Stimulated activated CD8-positive, alpha-beta memory T cell treated with anti-CD3 and anti-CD28 coated beads, Interleukin-7, amount 100 ng/mL, for 1 hour (primary cell): ENCODE measurements at places on chromosomes 16 and 17.

DNA sequence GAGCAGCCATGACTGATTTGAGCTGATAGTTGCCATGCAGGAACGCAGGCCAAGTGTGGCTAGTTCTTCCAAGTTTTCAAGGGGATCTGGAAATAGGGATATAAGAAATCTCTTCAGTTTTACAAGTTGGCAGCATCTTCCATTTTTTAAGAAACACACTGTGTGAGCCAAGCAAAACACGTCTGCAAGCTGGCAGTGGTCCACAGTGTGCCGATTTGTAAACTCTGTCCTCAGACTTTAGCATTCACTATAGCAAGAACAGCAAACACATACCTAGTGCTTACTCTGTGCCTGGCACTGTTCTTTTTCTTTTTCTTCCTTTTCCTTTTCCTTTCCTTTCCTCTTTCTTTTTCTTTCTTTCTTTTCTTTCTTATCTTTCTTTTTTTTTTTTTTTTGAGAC, 2.9 kb downstream of the ORAI3 start:
- DNase-seq: no peak

DNA sequence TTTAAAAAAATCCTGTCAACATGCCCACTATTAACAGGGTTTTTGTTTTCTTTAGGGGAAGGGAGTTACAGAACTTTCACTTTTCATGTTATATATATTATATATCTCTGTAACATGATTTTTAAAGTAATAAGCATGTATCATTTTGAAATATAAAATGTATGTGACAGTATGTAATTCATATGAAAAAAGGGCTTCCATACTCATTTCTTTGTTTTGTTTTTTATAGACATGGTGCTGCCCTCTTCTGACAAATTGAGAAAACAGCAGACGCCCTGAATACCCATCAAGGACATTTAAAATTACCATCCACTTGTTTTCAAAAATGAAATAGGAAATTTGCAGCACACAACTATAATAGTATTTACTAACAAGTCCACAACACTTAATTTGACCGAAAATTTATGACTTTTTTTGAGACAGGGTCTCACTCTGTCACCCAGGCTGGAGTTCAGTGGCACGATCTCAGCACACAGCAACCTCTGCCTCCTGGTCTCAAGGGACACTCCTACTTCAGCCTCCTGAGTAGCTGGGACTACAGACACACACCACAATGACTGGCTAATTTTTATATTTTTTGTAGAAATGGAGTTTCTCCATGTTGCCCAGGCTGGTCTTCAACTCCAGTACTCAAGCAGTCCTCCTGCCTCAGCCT, 30.4 kb downstream of the CFDP1 start:
- no peak for DNase-seq

DNA sequence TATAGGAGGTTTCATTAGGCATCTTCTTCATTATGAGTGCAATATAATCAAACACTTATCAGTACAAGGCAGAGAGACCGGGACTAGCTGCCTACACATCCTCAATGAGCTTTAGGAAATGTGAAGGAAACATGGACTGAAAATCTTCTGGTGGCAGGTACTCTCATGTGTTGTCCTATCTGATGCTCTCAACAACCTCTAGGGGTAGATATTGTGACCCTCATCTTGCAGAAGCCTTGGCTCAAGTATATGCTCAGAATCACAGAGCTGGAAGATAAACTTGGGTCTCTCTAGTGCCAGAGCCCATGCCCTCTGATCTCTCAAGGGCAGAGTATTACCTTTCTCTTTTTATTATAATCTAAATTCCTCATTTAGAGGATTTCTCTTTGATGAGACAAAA, 181.6 kb upstream of the C17orf78 start:
- DNase-seq: no peak

- no peak for DNase-seq
These were observed 9.9 kb downstream of the TSPOAP1 start for GRCh38 chr17:58318627-58319172.

DNA sequence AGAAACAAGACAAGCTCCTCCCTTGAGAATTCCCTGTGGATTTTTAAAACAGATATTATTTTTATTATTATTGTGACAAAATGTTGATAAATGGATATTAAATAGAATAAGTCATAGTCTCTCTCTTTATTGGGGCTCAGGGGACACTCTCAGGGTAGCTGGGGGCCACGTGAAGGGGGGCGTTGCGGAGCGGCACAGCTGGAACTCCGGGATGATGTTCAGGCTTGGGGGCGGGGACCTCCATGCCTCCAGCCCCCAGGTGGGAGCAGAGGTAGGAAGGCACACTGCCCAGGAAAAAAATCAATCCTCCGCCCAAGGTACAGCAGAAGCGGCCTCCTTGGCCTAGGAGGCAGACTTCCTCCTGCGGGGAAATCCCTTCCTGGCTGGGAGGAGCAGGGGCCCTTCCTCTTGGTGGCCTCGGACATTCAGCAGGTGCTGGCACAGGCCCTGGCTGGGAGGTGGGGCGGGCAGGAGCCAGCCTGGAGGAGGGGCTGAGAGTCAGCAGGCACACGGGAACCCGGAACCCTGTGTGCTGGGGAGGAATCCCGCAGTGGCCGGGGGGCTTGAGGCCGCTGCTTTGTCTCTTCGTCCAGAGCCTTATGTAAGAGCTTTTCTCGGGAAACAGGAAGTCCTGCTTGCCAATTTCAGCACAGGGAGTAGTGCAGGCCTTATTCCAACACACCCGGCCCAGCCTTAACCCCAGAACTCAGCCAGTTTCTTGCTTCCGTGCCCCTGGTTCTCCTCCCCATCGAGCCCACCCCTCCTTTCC, 591 bp upstream of the TNFSF13 start:
- DNase-seq: no peak

DNA sequence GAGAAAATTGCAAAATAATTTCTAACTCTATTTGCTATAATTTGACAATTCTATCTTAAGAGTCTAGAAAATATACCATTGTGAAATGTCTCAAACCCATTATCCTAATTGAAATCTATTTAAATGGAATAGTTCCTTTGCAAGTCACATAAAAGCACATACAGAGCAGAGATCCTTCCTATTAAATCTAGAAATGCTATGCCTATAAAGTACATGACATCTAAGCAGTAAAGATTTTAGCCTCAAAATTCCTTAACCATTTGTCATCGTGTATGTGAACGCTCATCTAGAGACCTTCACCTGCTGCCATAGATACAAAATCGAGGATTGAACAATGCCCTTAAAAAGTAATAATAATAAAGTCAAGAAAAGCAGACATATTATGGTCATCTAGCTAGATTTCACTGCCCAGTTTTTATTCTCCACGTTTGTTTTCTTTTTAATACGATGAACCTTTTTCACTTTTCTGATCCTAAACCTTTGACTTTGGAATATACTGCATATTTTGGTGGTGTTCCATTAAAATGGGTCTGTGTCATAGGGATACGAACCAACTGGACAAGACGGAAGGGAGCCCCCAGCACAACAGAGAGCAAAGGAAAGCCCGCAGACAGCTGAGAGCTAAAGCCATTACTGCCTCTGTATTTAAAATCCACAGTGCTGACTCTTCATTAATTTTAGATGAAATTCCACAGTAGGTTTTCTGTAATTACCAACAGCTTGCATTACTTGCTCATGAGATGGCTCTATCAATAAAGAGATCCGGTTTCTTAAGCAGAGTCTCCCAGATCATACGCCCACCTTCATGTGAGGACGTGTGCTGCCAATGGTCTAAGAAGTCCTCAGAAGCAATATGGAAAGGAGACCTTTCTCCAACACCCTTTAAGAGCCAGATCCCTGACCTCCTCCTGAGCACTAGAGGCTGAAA, 17.6 kb downstream of the TEX2 start:
- no peak for DNase-seq

- DNase-seq: no peak
These were observed 22.3 kb upstream of the PABPN1L start for GRCh38 chr16:88888461-88889387.

- no peak for DNase-seq
These were observed 57.1 kb downstream of the ENGASE start for GRCh38 chr17:79131701-79132100.

DNA sequence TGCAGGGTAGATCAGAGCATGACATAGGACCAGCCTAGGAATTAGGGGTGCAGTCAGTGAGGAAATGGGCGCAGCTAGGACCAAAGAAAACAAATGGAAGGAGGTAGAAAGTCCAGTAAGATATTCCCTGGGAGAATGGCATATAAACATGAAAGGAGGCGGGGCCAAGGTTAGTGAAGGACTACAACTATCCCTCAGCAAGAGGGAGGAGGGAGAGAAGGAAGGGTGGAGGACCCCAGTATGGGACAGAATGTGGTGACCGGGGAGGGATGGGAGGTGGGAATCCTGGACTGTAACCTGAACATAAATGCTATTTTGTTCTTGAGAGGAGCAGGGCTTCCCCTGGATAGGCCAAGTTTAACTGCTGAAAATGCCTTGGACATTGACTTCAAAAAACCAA, 22.8 kb downstream of the ITGB3 start:
- no peak for DNase-seq

DNA sequence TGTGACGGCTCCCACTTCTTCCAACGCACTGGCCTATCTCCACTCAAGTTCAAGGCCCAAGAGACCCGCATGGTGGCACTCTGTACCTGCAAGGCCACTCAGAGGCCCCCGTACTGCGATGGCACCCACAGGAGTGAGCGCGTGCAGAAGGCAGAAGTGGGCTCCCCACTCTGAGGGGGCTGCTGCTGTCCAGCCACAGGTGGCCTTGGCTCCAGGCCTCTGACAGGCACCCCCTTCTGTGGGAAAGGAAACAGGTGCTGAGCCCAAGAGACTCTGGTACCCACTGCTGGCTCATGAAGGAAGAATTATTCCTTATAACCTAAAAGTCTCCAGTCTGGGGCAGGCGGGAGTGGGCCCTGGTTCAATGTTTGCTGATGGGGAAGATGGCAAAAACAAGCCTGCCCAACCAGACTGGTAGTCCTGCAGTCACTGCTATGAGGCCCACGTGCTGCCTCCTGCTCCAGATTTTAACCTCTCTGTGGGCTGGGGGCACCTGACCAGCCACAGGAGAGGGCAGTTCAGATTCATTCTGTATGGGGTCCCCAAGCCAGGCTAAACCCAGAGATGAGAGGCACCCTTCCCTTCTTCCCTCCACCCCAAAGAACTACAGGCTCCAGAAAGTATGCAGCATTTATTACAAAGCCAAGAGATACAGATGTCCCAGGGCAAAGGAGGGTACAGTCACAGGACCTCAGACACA, 3.3 kb downstream of the CISD3 start:
- no peak for DNase-seq

DNA sequence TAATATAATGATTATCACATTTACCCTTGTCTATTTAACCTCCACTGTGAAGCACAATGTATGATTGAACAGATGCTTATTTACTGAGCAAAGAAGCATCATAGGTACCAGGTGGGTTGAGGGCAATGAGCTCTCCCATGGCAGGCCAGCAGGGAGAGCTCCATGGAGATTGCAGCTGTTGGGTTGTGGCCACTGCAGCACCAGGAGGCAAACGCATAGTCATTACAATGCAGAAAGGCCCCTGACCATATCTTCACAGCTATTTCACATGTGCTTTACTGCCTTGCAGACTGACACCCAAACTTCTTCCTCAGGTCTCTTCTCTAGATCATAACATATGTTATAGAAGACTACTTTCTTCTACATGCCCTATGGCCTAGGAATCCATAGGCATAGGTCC, 75.0 kb downstream of the MMD start:
- DNase-seq: no peak

GRCh38 chr17:59028328-59028727, 78.4 kb downstream of the TRIM37 start:
- DNase-seq: no peak

GRCh38 chr16:49486400-49486799, 112.8 kb downstream of the C16orf78 start:
- DNase-seq: no peak

- DNase-seq: no peak
These were observed 39.9 kb upstream of the BCO1 start for GRCh38 chr16:81198635-81199034.
